Activated CD4-positive, alpha-beta T cell treated with anti-CD3 and anti-CD28 coated beads for 48 hours (primary cell): ENCODE measurements at places on chromosomes 7 and 10.

- no peak for DNase-seq
These were observed 17.8 kb upstream of the CPXM2 start for GRCh38 chr10:123909426-123909825.

DNA sequence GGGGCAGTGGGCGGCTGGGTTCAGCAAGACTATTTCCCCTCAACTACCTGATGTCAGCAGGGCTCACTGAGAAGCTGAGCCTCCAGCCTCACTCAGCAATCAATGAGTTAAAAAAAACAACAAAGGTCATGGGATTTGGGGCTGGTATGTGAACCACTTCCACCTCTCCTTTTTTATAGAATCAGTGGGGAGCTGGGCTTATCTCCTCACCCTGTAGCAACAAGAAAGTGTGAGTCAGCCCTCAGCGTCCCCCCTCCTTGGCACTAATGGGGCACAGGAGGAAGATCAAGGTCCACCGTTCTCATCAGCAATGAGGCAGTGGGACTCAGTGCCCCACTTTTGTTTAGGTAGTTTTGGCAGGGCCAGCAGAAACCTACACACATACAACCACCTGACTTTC is 823.5 kb upstream of the POM121L12 start:
- no peak for DNase-seq

GRCh38 chr7:139701908-139702307 is 75.9 kb downstream of the HIPK2 start:
- DNase-seq = no peak

DNA sequence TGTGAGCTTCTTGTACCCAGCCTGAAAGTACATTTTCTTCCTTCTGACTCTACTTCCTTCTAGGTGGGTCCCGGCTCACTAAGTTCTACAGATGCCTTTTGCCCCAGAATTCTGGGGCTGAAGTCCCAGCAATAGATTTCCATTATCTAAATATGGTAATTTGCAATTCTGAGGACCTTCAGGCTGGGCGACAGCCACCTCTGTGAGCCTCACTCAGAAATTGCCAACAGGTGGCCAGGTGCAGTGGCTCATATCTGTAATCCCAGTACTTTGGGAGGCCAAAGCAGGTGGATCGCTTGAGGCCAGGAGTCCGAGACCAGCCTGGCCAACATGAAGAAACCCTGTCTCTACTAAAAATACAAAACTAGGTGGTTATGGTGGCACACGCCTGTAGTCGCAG is 23.7 kb downstream of the CREM start:
- DNase-seq = no peak

DNA sequence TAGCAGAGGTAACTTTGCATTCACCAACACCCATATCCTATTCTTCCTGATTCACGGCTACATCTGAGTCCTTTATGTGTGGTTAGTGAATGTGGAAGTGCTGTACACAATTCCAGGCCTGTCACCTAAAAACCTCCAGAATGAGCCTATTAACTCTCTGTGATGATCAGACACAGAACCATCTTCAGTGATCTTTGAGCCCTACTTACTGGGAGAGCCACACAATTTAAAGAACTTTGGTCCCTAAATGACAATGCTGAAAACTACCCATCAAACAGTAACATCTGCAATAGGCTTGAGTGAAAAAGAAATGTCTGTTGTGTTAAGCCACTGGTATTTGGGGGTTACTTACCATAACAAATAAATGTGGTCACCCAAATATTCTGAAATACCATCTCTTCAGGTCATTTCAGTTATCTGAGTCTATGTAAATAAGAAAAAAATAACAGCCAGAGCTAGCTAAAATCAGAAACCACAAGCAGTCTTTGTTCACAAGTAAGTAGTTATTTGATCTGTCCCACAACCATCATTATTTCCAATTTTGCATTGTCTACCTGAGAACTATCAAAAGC is 145.7 kb downstream of the HGF start:
- no peak for DNase-seq

DNA sequence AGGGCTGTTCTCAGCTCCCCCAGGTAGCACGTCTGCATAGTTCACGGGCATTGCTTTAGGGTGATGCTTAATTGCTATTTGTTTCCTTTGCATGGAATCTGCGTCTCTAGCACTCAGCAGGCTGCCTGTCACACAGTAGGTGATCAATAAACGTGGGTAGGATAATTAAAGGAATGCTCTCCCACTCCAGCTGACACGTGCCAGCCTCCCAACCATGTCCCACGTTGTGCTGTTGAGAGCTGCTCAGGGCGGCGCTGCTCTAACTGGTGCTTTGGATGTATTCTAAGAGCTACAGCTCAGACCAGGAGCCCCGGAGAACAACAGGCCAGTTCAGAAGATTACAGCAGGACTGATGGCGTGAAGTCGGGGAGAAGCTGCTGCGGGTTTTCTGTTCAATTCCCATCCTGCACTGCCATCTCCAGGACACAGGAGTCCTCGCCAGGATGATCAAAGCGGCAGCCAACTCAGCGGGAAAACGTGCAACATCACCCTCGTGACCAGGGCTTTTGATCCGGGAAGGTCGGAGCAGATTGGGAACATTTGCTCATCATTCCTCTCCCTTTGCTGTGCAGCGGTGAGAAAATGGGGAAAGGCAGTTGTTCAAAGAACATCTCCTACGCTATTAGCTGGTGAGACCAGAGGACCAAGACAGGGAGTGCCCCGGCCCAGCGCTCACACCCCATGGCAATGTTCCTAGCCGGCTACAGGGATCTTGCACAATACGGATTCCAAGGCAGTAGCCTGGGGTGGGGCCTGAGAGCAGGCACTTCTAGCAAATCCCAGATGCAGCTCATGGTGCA is 50.5 kb upstream of the FOXK1 start:
- peak; percentile 12 for DNase-seq

DNA sequence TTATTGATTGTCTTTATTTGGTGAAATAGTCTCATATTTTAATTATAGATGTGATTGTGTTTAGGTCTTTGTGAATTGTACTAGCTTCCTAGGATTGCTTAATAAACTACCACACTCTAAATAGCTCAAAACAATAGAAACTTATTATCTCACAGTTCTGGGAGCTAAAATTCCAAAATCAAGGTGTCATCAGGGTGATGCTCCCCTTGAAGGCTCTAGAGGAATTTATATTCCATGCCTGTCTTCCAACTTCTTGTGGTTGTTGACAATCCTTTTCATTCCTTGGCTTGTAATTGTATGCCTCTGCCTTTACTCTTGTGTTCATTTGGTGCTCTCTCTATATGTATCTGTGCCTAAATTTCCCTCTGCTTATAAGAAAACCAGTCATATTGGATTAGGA is 155.3 kb upstream of the AKR1E2 start:
- DNase-seq = no peak

DNA sequence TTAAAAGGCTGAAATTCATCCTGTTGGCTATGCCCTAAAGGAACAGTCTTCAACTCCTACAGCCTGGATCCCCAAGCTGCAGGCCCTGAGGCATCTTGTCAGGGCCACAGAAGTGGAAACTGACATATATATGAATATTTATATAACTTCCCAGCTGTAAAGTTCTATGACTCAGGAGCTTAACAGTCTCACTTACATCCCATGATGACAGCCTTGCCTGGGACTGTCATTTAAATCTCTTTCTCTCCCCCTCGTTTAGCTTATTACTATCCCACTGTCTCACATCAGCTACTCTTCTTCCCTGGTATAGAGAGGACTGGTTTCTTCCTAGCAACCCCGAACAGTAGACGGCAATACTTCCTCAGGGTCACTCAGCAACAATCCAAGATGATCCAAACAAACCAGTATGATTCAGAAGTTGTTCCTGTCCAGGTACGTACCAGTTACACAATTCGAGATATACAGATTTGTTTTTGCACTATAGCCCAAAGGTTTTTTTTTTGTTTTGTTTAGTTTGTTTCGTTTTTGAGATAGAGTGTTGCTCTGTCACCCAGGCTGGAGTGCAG is 22.7 kb downstream of the KIAA1549 start:
- no peak for DNase-seq

DNA sequence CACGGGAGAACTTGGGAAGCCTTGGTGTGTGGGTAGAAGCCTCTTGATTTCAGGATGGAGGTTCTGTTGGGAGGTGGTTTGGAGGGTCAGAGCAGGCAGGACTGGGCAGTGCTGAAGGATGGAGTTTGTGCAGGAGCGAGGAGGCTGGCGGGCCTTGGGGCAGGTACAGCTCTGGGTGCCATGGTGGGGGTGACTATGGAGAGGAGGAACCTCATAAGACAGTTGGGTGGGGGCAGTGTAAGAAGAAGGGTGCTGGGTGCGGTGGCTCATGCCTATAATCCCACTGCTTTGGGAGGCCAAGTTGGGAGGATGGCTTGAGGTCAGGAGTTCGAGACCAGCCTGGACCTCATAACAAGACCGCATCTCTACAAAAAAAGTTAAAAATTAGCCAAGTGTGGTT is 54.7 kb upstream of the GTF2IRD1 start:
- DNase-seq = no peak

GRCh38 chr7:26958834-26959233 is 94.4 kb upstream of the SKAP2 start:
- no peak for DNase-seq

DNA sequence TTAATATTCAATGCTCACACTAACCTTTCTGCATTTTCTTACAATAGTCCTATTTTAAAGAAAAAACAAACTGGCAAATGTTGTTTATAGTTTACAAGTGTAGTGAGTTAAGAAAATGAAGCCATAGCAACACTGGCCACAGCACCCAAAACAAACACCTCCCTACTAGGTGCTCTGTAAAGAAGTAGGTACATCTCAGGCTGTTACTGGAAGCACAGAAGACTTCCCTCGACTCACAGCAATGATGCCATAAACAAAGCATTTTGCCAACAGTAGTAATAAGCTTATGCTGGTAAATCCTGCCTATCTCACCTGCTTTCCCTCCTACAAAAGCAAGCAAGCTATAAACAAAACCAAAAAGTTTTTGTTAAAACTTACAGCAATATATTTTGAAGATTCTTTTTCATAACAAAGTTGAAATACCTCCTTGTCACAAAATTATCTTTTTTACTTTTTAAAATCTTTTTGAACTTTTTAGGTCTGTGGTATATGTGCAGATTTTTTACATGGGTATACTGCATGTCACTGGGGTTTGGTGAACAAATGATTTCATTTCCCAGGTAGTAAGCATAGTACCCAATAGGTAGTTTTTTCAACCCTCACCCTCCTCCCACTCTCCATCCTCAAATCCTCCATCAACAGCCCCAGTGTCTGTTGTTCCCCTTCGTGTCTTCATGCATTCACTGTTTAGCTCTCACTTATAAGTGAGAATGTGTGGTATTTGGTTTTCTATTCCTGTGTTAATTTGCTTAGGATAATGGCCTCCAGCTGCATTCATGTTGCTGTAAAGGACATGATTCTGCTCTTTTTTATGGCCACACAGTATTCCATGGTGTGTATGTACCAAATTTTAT is 28.4 kb downstream of the COA1 start:
- DNase-seq = no peak

DNA sequence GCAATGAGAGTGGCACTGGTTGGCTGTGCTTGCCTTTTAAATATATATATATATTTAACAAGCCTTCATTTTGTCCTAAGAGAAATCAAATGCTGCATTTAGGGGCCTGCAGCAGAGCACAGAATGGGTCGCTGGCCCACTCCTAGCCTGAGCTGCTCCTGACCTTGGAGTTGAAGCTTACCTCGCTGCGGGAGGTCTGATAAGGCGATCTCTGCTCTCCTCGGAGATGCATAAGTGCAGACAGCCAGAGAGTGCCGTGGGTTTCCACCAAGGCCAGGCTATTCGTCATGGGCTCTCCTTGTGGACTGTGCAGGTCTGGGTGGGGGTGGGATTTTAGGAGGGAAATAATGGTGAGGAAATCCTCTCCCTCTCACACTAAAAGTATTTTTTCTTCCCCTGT is 99.5 kb upstream of the IKZF1 start:
- no peak for DNase-seq

DNA sequence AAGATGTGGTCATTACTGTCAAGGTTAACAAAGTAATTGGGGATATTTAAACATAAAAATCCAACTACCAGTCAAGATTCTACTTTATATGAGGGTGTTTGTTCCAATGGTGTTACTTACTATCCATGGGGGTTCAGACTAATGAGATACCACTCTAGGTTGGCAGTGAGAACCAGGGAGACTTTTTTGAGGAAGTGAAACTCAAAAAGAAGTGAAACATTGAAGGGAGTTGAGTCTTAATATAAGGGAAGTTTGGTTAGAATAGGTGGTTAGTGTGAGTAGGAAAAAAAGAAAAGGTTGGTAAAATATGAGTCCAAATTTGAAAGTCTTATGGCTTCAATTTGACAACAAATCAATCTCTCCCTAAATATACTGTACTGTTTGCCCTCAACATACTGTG is 123.6 kb upstream of the ANK3 start:
- DNase-seq = no peak

DNA sequence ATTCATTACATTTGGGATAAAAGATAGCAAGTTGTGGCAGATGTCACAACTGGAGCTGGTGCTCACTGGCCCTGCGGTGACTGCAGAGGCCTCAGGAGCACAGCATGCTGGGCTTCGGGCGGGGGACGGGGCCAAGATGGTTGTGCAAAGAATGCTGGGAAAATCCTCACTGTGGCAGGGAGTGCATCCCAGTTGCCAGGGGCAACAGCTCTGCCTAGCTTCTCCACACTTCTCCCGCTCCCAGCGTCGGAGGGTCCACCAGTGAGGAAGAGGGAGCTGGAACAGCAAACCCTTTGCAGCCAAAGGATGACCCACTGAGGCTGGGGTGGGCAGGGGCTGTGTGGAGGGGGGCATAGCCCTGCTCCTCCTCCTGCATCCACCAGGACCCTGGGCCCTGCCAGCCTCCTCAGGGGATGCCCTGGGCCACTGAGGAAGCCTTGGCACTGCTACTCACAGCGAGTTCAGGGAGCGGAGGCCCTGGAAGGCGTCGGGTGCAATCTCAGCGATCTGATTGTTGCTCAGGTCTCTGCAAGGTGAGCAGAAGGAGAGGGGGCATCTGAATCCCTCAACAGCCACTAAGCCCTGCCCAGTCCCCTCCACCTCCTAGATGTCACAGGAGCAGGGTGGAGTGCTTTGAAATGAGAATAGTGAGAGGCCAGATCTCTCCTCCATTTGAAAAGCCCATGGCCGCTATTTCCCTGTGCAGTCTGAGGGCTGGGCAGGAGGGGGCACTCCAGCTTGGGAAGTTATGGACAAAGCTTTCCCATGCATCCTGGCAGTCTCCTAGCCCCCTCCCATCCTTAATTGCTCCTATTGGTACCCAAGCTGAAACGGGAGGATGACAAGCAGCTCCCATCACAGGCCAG is 126.5 kb downstream of the SLIT1 start:
- no peak for DNase-seq

- DNase-seq = no peak
These were observed 215.5 kb upstream of the AOAH start for GRCh38 chr7:36939816-36940215.

DNA sequence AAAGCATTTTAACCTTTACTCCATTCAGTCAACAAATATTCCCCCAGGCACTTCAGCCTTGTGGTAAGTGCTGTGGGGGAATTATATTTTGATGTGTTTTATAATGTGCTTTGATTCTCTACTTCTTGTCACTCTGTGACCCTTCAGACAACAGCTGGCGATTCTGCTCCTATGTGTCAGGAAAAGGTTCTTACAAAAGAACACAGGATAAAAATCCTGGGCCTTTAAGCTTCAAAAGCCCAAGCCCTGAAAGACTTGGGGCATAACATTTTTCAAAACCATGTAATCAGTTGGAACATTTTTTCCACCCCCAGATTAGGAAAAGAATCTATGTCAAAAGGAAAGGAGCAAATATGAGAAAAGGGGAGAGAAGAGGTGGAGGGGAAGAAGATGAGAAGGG is 37.8 kb upstream of the LRRC17 start:
- no peak for DNase-seq

GRCh38 chr7:110442381-110442837 is 648.5 kb upstream of the LRRN3 start:
- DNase-seq = peak; percentile 36
